ENCODE measurements at places on chromosomes 11 and 22.

GRCh38 chr11:58994171-58994570, 54.9 kb downstream of the GLYATL1 start:
- DNase-seq: no peak

- no peak for DNase-seq
These were observed 18.9 kb upstream of the CARD18 start for GRCh38 chr11:105158436-105158835.

GRCh38 chr22:33083212-33083611, 25.0 kb upstream of the SYN3 start:
- no peak for DNase-seq

- DNase-seq: no peak
These were observed 13.7 kb downstream of the PEX26 start for GRCh38 chr22:18091478-18091877.

- no peak for DNase-seq
These were observed 9.6 kb upstream of the LMO1 start for GRCh38 chr11:8273287-8273686.

DNA sequence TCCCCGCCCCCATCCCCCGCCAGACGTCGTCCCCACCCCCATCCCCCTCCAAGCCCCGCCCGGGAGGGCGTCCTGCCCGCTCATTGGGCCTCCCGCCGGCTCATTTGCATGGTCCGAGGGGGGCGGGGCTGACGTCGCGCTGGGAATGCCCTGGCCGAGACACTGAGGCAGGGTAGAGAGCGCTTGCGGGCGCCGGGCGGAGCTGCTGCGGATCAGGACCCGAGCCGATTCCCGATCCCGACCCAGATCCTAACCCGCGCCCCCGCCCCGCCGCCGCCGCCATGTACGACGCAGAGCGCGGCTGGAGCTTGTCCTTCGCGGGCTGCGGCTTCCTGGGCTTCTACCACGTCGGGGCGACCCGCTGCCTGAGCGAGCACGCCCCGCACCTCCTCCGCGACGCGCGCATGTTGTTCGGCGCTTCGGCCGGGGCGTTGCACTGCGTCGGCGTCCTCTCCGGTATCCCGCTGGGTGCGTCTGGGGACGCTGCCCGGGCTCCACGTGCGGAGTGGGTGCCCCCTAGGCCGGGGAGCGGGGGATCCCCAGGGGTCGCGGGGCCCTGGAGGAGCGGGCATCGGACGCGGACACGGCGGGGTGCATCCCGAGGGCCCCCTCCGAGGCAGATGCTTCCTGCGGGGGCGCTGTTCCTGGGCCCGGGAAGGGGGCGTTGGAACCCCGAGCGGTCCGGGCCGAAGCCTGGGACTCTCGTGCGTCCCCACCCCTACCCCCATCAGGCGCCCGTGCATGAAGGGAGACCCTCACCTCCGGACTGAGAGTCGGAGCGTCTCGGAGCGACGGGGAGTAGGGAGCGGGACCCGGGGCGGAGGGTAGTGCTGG, at the start of gene PNPLA3:
PNPLA3 (plus strand) TSS at position 175 of the 834 bp plus-strand sequence; CDS start at position 282, 107 bp downstream.
- peak; percentile 70 for DNase-seq

DNA sequence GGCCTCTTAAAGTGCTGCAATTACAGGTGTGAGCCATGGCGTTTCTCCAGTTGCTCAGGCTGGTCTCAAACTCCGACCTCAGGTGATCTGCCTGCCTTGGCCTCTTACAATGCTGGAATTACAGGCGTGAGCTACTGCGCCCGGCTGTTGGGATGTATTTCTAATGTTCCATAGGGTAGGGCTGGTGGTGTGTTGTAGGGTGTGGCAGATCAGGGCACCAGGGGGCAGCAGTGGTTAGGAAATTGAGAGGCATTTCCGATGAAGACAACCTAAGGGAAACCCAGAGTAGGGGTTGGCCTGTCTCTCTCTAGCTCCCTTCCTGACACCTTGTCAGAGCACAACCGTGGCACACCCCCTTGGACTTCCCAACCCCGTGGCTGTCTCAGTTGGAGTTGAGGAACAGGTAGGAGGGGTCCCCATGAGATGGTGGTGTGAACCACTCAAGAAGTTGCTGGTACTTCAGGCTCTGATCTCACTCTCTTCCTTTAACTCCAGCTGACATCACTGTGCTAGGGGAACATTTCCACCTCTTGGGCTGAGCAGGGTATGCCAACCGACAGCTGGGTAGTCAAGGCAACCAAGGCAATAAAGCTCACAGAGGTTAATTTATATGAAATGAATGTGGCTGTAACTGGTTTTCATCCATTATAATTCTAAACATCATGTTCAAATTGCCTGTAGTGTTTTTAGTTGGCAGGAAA, 33.0 kb downstream of the YWHAH start:
- no peak for DNase-seq

- DNase-seq: peak; percentile 78
These were observed 54.7 kb downstream of the FBXO7 start for GRCh38 chr22:32528984-32529982.

DNA sequence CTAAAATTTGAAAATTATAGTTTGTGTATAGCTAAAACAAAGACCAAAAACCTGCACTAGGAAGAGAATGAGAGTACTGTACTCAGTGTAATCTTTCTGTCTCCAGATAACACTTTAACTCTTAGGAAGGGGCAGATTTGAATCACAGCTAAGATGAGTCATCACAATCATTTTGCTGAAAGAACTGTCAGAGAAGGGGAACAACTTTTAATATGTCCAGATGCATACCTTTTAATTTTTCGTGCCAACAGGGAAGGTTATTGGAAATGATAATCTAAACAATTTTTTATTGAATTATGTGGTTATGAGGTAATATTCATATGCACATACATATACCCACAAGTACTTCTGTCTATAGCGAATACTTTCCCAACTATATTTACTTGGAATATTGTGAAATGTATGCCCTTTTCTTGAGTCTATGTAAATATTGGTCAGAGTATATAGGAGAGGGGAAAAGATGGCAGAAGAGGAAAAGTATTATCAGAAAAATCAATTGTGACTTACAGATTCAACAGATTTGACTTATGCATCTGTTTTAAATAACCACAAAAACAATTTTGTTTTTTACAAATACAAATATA, 51.1 kb upstream of the MUC15 start:
- no peak for DNase-seq
